ENCODE measurements at places on chromosomes 7 and 10.
A peak's percentile ranks its signal among the peaks of the same experiment; 100 is the strongest.

- no peak for DNase-seq
These were observed 229.3 kb upstream of the KLF14 start for GRCh38 chr7:130963339-130963738.

GRCh38 chr10:33706191-33706590 lies 371.7 kb upstream of the NRP1 start:
- no peak for DNase-seq

DNA sequence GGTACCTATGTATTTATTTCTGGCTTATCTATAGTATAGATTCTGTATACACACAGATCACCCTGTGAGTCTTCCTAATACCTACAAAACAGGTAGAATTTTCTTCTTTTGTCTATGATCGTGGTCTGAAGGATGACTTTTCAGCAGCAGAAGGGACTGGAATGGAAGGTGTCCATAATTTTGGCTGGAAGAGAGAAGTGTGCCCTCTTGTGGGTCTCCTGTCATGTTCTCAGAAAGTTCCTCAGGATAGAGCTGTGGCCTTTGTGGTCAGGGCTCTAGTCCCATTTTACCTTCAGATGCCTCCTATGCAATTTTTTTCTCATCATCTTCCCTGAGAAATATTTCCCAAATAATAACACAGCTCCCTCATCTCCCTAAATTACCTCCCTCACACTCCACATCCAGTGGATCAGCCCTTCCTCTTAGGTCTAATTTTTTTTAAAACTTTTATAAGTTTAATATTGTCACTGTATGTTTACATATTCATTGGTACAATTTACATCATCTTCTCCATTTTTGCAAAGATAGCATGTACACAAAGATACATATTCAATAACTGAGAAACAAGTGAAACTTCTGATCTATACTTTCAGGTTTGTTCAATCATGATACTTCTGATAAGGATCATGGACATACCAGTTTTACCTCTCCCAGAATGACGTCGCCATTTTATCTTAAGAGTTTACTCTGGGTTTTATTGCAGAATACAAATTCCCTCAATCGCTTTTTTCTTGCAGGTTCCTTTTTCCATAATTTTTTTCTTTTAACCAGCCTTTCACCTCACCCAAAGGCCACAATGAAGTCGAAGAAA lies 112.7 kb downstream of the REEP3 start:
- DNase-seq: peak; percentile 35

DNA sequence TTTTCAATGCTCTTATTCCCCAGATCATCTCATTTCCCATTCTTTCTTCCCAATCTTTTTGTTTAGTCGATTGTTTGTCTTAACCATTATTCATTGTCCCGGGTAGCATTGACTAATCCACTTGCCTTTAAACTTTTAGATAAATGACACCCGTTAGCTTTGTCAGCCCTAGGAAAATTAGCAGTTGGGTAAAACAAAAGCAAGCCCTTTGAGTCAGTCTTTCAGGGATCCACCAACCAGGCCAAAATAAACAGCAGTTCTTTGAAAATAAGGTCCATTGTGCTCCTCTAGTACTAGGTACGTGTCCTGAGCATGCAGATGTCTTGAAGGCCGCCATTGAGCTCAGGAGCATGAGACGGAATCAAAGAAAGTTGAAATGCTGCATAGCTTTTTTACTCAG lies 369.7 kb upstream of the MYO3A start:
- DNase-seq: no peak

DNA sequence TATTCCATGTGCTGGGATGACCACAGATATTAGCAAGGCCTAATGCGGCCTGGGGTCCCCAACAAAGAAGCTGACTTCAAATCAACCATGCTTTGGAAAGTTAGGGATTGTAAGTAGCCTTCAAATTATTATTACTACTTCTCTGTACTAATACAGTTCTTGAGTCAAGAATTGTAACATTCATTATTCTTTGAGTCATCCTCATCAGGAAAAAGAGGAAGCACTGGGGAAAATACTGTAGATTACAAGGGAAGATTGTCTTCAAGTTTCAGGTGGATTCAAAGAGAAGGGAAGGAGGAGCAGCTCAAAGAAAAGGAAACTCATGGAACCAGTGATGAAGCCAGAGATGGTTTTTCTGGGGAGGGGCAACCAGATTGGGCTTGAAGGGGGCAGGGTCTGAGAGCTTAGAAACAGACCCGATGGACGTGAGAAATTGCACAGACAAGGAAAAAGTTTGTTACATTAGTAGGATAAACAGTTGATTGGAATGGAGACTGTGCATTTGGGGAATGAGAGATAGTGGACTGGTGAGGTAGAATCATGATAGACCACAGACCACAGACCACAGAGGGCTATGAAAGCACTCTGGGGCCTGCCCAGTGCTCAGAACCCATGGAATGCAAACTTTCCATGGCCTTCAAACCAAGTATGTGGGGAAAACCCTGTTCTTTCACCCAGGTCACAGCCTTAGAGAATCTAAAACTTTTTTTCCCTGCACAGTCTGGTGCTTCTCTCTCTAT lies 209.9 kb downstream of the ZNF365 start:
- DNase-seq: no peak

GRCh38 chr10:78319371-78319770 lies 285.7 kb downstream of the RPS24 start:
- DNase-seq: no peak

GRCh38 chr10:117616179-117616578 lies 73.6 kb downstream of the EMX2 start:
- no peak for DNase-seq
